ENCODE measurements at places on chromosomes 1 and 21.

GRCh38 chr1:71269179-71269578 lies 188.3 kb upstream of the ZRANB2 start:
- no peak for DNase-seq

GRCh38 chr1:78799926-78800325 lies 150.3 kb downstream of the IFI44 start:
- no peak for DNase-seq

- DNase-seq = no peak
Measured at GRCh38 chr1:232974971-232975370, 24.6 kb downstream of the NTPCR start.

- DNase-seq = no peak
Measured at GRCh38 chr1:40944841-40945430, 34.6 kb upstream of the CTPS1 start.

GRCh38 chr1:64292399-64292798 lies 89.0 kb downstream of the UBE2U start:
- no peak for DNase-seq

DNA sequence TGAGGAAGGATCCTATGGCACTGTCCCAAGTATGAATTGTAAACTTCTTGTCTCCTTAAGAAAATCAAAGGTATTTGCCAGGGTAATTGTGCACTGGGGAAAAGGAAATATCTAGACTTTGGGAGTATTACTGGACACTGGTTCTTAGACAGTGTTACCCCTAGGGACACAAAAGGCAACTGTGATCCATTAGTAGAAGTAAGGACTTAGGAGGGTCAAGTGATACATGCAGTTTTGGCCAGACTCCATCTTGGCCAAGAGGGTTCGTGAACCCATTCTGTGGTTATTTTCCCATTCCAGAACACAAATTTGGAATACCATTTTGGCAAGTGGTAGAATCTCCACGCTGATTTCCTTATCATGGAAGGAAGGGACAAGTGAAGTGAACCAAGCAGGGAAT lies 98.1 kb downstream of the TM2D1 start:
- no peak for DNase-seq

DNA sequence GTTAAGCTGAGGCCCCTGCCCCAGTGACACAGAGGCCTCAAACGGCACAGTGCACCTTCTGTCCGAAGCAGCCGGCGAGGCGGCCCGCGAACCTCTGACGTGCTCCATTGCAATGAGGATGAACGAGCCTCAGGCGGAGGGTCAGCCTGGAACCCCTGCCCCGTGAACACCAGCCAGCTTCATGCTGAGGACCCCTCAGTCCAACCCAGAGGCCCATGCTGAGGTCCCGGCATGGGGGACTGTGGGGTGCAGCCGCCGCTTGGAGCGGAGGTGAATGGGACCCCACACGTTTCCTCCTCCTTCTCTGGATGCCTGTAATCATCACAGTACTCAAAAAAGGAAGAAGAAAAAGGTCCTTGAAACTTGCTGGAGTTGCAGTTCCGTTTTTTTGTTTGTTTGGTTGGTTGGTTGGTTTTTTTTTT lies 62.1 kb downstream of the PRKCZ start:
- DNase-seq = no peak

DNA sequence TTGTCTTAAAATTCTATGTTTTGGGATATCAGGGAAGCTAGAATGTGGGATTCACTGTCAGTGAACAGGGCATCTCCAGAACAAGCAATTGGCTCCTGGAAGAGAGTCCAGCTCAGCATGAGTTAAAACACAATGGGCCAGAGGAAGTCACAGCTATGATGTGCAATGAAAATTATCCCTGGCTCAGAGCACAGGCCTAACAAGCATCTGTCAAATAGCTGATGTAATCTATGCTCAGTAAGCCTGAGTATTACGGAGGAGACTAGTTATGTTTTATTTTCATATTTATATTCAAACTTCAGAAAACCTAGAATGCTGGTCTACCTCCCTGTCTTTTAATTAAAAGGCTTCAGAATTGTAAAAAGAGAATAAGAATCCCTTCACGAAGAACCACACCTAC lies 41.6 kb downstream of the PARP1 start:
- DNase-seq = no peak

DNA sequence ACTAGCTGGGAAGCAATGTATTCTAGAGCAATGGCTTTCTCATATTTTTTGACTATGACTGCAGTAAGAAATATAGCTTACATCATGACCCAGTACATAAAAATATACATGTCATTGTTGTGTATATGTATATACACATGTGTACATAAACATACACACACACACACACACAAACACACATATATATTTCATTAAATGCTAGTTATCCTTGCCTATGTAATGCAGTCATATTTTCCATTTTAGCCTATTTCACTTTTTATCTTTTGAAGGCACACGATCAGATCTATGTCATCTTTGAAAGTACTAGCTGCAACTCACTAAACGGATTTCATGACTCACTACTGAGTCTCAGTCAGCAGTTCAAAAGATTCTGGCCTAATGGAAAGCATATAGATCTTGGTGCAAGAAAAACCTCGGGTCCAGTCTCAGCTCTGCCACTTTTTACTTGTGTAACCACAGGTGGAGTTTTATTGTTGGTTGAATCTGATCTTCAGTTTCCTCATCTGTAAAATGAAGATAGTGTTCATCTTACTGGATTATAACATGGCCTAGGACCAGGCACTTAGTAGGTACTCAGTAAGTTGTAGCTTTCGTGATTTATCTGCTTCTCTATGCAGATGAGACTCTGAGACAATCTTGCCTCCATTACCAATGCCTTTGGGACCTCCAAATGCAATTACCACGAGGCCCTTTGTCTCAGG lies 325.6 kb downstream of the RRAGC start:
- no peak for DNase-seq

GRCh38 chr1:241611063-241611462 lies 29.1 kb downstream of the CHML start:
- no peak for DNase-seq

GRCh38 chr1:116569776-116570357 lies 959 bp downstream of the CD58 start:
- DNase-seq = no peak

DNA sequence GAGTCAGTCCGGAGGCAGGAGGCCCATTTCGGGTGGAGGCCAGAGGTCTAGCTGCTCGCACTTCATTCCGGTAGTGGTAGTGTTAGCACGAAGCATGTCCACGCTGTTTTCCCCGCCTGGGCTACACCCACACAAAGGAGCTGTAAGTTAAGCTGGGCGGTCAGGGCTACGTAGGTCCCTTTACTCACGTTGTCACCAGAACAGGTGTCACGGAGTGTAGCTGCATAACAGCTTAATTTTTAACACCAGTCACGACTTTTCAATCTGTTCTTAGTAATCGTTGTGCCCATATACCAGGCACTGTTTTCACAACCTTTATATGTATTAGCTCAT lies 15.6 kb downstream of the HLX start:
- no peak for DNase-seq

DNA sequence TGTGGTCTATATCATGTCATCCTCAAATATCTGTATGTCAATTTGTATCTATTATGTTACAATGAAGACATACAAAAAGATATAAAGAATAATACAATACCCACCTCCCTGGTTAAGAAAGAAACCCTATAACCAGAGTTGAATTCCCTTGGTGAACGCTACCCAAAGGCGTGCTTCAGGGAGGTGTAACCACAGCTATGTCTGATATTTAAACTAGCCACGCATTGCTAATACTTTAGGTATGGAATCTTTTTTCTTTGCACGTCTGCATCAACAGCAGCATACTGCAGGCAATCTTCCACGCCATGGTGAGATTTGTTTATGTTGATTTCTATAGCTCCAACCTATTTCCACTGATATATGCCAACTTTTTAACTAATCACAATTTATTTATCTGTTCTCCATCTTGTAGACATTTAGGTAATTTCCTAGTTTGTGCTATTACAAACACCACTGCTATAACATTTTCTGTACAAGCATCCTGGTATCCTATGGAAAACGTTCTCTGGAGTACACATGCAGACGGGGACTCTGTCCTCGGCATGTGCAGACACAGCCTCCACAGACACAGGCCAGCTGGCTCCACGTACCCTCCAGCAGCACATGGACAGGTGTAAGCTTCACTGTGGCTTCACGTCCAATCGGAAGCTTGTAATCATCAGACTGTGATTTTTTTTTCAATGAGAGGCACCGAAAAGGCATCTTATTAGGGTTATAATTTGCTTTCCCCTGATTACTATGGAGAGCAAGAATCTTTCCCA lies 58.5 kb downstream of the HSF2BP start:
- DNase-seq = no peak

GRCh38 chr1:43836267-43836951 lies 97.2 kb upstream of the ARTN start:
- peak; percentile 36 for DNase-seq

DNA sequence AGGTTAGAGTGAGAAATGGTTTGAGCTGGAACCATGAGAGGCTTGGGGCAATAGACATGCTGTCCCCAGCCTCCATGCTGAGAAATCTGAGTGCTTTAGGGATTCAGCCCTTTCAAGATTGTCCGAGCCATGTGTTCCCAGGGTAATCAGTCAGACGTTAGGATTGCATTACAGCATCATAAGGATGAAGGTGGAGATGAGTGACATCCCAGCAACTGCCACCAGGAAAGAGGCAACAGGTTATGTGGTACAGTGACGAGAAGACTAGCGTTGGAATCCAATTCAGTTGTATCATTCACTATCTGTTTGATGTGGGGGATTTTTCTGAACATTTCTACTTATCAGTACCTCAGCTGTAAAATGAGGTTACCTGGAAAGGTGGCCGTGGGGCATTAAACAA lies 1.7 kb downstream of the CAMK1G start:
- DNase-seq = no peak

GRCh38 chr1:154621875-154622274 lies 13.9 kb upstream of the ADAR start:
- no peak for DNase-seq

DNA sequence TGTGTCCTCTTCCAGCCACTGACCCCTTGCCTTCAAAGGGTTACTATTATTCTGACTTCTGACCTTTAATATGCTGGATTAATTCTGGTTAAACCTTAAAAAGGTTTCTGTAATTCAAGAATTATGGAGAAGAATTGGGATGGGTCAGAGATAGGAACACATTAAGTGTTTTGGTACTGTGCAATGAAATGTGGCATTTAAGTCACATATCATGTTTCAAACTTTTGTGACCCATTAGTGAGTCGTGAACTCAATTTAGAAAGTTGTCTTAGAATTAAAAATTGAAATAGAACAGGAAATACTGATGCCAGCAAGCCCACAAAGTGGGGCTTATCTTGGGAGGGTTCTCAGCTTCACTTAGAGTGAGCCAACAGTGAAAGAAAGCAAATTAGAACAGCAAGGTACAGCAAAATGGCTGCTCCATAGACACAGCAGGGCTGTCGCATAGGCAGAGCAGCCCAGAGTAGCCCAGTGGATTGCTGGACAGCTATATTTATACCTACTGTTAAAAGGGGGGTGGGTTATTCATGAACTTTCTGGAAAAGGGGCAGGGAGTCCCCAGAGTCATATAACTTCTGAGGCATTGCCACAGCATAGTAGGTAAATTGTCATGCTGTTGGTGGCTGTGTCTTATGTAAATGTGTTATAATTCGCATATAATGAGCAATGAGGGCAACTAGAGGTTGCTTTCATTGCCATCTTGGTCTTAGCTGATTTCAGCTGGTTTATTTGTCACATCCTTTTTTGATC lies 10.5 kb downstream of the SCP2 start:
- no peak for DNase-seq

- DNase-seq = no peak
Measured at GRCh38 chr1:179318491-179318890, 24.9 kb downstream of the SOAT1 start.

DNA sequence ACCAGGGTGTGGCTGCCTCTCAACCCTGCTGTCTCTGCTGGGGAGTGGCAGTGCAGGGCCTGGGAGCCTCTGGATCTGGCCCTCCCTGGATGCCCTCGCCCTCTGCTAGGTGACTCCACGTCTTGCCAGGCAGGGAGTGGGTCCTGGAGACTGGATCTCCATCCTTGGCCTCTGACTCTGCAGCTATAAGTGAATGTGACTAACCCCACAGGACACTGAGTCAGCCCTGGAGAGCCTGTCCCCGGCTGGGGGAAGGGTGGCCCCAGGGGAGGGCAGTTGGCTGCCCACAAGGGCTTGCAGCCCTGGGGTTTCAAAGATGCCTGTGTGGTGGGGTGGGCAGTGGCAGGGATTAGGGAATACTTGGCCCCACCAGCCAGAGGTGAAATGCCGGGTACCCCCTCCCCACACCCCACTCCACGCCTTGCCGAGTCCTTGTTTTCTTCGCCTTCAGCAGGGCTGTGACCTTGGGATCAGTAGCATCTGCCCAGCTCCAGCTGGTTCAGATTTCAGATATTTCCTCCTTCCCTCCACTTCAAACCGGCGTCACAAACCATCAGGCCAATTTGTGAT lies 1.9 kb upstream of the MYBPH start:
- no peak for DNase-seq

DNA sequence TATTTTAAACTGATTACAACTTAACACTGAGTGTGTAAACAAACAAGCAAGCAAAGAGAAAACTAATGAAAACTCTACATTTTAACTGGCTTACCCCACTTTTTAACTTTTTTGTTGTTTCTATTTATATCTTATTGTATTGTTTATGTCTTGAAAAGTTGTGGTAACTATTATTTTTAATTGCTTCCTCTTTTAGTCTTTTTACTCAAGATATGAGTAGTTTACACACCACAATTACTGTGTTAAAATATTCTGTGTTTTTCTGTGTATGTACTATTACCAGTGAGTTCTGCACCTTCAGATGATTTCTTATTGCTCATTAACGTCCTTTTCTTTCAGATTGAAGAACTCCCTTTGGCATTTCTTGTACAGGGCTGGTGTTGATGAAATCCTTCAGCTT lies 4.7 kb upstream of the HHAT start:
- no peak for DNase-seq

DNA sequence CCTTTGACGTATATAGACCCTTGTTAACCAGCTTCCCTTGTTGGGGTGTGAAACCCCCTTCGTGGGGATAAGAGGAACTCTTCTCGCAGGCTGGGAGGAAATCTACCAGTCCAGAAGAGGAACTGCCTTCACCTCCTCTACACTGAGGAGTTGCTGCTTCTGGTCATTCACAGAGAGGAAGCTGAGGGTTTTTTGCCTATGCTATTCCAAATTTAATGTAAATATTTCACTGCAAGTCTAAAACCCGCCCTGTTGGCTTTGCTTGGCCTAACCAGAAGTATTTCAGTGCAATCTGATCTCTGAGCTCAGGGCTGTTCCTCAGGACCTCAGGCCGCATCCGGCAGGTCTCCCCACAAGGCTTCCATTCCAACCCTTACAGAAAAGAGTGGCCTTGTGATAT lies 150.1 kb downstream of the HIVEP3 start:
- DNase-seq = no peak

DNA sequence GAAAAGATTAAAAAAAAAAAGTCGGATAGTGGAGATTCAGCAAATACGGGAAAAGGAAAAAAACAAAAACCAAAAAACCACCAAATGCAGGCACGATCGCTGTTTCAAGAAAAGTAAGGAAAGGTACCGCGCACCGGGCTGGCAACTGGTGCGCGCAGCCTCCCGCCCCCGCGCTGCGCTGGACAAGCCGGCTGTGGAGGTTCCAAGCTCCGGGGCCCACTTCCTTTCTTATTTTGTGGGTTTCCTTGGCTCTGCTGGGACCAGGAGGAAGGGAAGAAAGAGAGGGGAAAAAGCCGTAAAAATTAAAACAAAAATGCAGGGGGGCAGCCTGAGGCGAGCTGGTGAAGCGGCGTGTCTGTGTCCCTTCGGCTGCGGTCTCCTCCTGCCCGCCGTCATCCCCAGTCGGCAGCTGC lies 233 bp downstream of the ADAMTS5 start:
- no peak for DNase-seq

GRCh38 chr1:30000266-30000665 lies 723.1 kb downstream of the MATN1 start:
- no peak for DNase-seq
